ENCODE measurements at places on chromosomes 11 and 22. TPM values are rescaled to one million over a fixed set of nuclear protein-coding genes. Genes with fewer than 3 reads are reported as not detected.

Gene C11orf97
- total RNA-seq = not detected

Gene MFRP
- not detected for total RNA-seq

Gene LRP5
- 34.4 TPM for total RNA-seq

Gene SERPING1
- total RNA-seq = 129 TPM

- H3K27me3 ChIP-seq = no peaks in the 10 kb centered on the region
- DNase-seq = no peak
- H3K4me1 ChIP-seq = peaks cover 3% of the 10 kb centered on the region
- no peaks in the 10 kb centered on the region for H3K36me3 ChIP-seq
- H3K27ac ChIP-seq = no peak overlapping the region
Measured at GRCh38 chr11:75504501-75504900, 21.2 kb downstream of the GDPD5 start.

GRCh38 chr11:118622376-118623268 lies 15.2 kb downstream of the PHLDB1 start:
- peak overlapping the region; percentile 96 for H3K27ac ChIP-seq
- peaks cover 51% of the 10 kb centered on the region for H3K4me1 ChIP-seq
- H3K4me3 ChIP-seq = no peak overlapping the region
- no peaks in the 10 kb centered on the region for H3K36me3 ChIP-seq
- DNase-seq = no peak

DNA sequence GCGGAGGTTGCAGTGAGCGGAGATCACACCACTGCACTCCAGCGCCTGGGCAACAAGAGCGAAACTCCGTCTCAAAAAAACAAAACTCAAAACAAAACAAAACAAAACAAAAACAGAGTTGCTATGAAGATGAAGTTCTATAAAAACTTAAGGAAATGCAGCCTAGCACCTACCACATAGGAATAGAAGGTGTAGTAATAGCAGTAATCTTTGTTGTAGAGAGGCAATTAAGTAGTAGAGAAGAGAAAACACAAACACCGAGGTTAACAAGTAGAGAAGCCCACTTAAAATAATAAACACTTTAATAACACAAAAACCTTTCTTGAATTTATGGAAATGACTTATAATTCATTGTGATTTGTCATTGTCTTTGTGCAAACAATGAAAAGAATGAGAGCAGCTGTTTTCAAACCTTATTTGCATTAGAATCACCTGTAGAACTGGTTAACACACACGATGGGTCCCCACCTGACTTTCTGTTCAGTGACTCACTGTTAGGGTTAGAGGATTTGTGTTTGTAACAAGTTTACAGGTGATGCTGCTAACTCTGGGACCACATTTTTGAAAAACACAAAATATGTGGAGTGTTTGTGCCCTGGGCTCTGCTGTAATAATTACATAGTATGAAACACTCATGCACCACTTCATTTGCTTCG lies 43.1 kb downstream of the TYR start:
- H3K36me3 ChIP-seq = no peaks in the 10 kb centered on the region
- no peak overlapping the region for H3K4me3 ChIP-seq
- H3K27ac ChIP-seq = no peak overlapping the region
- no peaks in the 10 kb centered on the region for H3K4me1 ChIP-seq
- H3K27me3 ChIP-seq = no peaks in the 10 kb centered on the region

- no peak for DNase-seq
- H3K4me1 ChIP-seq = peaks cover 3% of the 10 kb centered on the region
- H3K27me3 ChIP-seq = no peaks in the 10 kb centered on the region
Measured at GRCh38 chr11:121570453-121570852, 117.7 kb upstream of the SORL1-AS1 start.

- no peaks in the 10 kb centered on the region for H3K27me3 ChIP-seq
- H3K4me1 ChIP-seq = no peaks in the 10 kb centered on the region
- no peak overlapping the region for H3K27ac ChIP-seq
- no peak overlapping the region for H3K4me3 ChIP-seq
- H3K36me3 ChIP-seq = no peaks in the 10 kb centered on the region
Measured at GRCh38 chr11:23502826-23503225, 642.6 kb upstream of the CCDC179 start.

GRCh38 chr11:2093575-2094353 lies 45.4 kb downstream of the IGF2 start:
- no peak overlapping the region for H3K4me3 ChIP-seq
- H3K27me3 ChIP-seq = no peaks in the 10 kb centered on the region
- peaks cover 17% of the 10 kb centered on the region for H3K4me1 ChIP-seq
- DNase-seq = no peak
- no peak overlapping the region for H3K27ac ChIP-seq

GRCh38 chr11:107272561-107272960 lies 185.1 kb downstream of the CWF19L2 start:
- no peak for DNase-seq
- H3K27ac ChIP-seq = no peak overlapping the region
- H3K4me3 ChIP-seq = no peak overlapping the region
- no peaks in the 10 kb centered on the region for H3K4me1 ChIP-seq
- no peaks in the 10 kb centered on the region for H3K27me3 ChIP-seq

GRCh38 chr11:103608566-103608965 lies 427.9 kb upstream of the DDI1 start:
- DNase-seq = no peak
- no peak overlapping the region for H3K4me3 ChIP-seq

- H3K36me3 ChIP-seq = no peaks in the 10 kb centered on the region
- H3K27ac ChIP-seq = no peak overlapping the region
- H3K4me1 ChIP-seq = no peaks in the 10 kb centered on the region
- H3K4me3 ChIP-seq = no peak overlapping the region
- H3K27me3 ChIP-seq = no peaks in the 10 kb centered on the region
Measured at GRCh38 chr11:2425506-2425905, 18.8 kb downstream of the TRPM5 start.

DNA sequence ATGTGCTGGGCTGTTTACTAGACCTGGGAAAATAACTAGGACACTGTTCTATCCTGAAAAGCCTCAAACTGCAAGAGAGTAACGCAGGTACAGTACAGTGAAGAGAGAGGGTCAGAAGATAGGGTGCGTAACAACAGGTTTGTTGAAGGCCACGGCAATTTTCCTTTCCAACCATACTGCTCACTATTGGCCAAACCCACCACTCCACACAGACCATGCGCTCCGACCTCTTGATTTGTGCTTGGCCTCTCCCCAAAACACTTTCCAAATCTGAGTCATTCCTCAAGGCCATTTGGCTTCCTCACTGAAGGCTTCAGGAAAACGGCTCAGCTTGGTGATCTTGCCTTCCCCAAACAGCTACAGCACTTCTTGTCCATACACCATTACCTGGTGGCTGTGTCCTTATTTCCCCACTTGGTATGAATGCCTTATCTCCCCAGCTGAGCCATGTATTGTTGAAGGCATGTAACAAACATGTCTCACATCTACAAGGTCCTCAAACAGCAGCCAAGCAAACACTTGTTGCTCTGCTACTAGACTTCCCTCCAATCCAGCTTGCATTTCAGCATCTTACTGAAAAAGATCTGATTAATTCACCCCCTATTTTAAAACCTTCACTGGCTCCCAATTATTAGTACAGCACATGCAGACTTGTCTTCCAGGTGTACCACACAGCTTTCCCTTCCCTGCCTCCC lies 40.9 kb downstream of the TCF20 start:
- no peak overlapping the region for H3K27ac ChIP-seq
- no peaks in the 10 kb centered on the region for H3K36me3 ChIP-seq
- H3K4me3 ChIP-seq = no peak overlapping the region
- DNase-seq = no peak
- H3K4me1 ChIP-seq = peaks cover 20% of the 10 kb centered on the region
- no peaks in the 10 kb centered on the region for H3K27me3 ChIP-seq

DNA sequence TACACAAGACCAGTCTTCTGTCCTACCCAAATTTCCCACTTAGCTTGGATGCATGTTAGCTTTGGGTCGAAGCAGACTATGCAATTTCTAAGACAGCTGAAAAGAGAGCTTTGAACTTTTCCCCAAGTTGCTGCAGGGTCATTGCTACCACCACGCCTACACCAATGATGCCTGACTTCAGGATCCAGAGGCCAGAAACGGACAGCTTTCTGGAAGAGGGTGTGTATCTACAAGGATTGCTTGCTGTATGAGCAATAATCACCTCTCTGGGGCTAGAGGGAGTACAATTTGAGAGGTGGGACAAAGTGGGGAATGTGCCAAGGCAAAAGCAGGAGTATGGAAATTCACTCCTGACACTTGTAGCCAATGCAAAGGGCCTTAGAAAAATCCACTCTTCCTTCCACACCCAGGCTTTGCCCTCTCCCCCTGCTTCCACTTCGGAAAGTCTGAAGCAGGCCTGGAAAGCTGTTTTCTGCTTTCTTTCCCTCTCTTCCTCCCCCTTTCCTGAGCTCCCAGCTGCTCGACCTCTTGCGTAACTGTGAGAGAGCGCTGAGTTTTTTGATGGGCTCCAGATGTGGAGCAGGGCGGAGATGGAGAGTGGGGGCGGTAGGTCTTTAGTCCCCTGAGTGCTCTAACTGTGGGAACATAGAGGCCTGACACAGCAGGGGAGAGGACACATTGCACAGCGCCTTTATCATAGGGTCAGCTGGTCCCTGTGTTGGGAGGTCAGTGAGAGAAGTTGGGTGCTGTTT lies 2.1 kb upstream of the PHLDB1 start:
- peak; percentile 86 for DNase-seq
- peaks cover 18% of the 10 kb centered on the region for H3K27me3 ChIP-seq
- no peak overlapping the region for H3K4me3 ChIP-seq
- peak overlapping the region; percentile 80 for H3K27ac ChIP-seq
- H3K36me3 ChIP-seq = no peaks in the 10 kb centered on the region

DNA sequence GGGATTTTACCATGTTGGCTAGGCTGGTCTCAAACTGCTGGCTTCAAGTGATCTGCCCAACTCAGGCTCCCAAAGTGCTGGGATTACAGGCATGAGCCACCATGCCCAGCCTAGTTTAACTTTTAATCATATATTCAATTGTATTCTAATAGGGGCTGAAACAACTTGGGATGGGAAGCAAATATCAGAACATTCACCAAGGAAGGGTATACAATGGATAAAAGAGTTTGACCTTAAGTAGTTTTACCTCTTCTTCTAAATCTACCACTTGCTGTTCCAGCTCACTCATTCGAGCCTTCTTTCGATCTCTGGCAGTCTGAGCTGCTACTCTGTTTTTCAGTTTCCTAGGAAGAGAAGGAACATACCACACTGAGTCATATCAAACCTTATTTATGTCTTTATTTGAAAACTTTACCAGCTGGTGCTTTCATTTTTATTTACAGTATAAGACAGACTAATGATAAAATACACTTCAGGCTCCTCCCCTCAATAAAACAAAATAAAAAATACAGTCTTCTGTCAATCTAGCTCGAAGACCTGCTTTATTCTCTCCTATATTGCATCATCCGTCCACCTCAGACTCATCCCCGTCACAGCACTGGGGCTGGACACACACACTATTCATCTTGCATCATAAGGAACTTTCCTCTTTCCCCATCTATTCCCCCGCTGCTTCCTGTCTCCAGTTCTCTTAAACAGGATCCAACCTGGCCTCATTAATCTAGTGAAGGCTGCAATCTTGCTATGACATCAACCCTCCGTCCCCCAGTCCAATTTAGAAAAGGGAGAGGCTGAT lies 1.4 kb downstream of the XBP1 start:
- peaks cover 6% of the 10 kb centered on the region for H3K36me3 ChIP-seq
- H3K4me3 ChIP-seq = peak overlapping the region; percentile 80
- no peaks in the 10 kb centered on the region for H3K27me3 ChIP-seq
- peak; percentile 86 for DNase-seq

DNA sequence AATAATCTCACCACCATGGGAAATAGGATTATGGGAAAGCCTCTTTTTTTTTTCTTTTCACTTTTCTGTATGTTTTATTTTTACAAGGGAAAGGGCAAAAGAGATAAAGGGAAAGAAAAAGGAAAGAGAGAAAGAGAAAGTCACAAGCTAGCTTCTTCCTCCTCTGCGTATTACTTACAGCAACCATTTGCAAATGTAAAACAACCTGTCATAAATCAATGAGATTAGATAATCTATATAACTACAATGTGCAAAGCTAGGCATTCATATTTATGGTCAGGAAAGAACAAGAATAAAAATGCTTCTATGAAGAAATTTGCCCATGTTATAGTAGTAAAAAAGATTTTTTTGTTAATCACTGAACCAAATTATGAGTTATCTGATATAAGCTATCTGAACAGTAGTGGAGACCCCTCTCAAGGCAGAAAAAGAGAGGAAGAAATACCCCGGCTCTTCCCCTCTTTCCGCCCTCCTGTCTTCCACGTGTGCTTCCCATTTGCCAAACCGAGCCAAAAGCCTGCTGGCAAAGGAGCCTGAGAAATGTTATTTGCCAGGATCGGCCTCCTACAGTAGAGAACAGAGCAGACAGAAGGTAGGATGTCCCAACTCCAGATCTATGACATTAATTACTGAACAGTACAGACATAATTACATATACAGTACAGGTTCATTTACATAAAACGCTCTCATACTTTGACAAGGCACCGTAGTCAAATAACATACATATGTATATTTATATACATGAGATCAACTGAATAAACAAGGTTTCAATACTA lies 50.2 kb downstream of the ARHGAP32 start:
- no peaks in the 10 kb centered on the region for H3K36me3 ChIP-seq
- H3K27ac ChIP-seq = peak overlapping the region; percentile 75
- no peaks in the 10 kb centered on the region for H3K4me1 ChIP-seq
- DNase-seq = no peak
- no peak overlapping the region for H3K4me3 ChIP-seq
- no peaks in the 10 kb centered on the region for H3K27me3 ChIP-seq

DNA sequence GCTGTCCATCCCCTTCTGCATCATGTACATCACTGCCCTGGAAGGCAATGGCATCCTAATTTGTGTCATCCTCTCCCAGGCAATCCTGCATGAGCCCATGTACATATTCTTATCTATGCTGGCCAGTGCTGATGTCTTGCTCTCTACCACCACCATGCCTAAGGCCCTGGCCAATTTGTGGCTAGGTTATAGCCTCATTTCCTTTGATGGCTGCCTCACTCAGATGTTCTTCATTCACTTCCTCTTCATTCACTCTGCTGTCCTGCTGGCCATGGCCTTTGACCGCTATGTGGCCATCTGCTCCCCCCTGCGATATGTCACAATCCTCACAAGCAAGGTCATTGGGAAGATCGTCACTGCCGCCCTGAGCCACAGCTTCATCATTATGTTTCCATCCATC lies 337 bp downstream of the OR52B6 start:
- no peaks in the 10 kb centered on the region for H3K27me3 ChIP-seq
- H3K4me3 ChIP-seq = no peak overlapping the region
- H3K36me3 ChIP-seq = no peaks in the 10 kb centered on the region
- no peak overlapping the region for H3K27ac ChIP-seq

DNA sequence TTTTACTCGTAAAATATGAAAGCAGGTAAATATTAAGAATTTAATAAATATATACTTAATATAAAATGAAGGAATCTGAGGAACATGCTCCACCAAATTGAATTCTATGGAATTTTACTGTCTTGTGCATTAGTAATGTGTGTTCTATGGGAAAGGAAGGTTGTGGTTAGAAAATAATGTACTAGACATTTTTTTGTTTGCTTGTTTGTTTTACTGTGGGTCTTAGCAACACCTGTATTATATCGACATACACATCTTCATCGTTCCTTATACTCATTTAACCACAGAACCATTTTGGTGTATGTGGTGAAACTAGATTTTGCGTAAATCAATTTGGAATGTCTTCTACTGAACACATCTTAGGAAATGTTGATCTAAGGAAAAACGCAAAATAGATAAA lies 114.1 kb upstream of the MTMR2 start:
- DNase-seq = no peak
- H3K4me3 ChIP-seq = no peak overlapping the region
- no peak overlapping the region for H3K27ac ChIP-seq
- no peaks in the 10 kb centered on the region for H3K36me3 ChIP-seq
- H3K4me1 ChIP-seq = peaks cover 19% of the 10 kb centered on the region

GRCh38 chr11:128757886-128758612 lies 64.2 kb downstream of the FLI1 start:
- DNase-seq = no peak
- no peaks in the 10 kb centered on the region for H3K36me3 ChIP-seq
- no peak overlapping the region for H3K4me3 ChIP-seq

Data from hepatocyte (in vitro differentiated cells).